ENCODE measurements at places on chromosomes 2 and 18.

DNA sequence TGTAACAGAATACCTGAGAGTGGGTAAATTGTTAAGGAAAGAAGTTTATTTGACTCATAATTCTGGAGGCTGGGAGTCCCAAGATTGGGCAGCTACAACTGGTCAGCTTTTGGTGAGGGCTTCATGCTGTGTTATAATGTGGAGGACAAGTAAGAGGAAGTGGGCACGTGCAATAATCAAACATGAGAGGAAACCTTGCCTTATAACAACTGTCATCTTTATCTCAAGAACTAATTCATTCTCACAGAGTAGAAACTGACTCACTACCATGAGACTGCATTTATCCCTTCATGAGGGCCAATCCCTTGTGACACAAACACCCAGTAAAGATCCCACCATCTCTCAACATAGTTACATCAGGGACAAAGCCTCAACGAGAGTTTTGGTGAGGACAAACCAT is 318.1 kb upstream of the NT5C1B start:
- no peak for DNase-seq

DNA sequence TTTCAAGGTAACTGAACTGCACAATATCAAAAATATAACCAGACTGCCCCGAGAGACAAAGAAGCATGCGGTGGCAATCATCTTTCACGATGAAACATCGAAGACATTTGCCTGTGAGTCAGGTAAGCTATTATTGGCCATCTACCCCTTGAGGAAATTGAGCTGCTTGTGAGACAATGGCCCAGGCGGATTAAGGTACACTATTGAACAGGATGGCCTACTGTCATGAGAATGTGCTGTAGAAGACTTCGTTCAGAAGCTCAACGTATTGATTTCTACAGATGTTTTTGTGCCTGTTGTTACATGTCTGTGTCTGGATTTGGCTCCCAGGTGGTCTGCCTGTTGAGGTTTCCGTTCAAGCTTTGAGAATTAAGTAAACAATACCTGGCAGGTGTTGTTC is 198.7 kb downstream of the DOK6 start:
- no peak for DNase-seq

DNA sequence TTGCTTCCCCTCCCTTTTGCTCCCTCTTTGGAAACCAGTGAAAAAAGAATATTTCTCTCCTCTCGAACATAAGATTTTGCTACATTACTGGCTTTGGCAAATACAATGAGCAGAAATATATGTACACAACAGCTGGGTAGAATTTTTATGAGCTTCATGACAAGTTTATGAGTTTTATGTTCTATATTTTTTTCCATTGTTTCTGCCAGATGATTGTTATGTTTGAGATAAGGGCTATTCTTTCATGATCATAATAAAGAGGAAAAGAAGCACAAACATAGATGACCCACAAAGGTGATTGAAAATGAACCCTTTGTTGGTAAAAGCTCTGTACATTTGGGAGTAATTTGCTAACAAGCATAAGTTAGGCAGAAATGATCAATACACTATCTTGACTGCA is 14.8 kb upstream of the TFPI start:
- no peak for DNase-seq

DNA sequence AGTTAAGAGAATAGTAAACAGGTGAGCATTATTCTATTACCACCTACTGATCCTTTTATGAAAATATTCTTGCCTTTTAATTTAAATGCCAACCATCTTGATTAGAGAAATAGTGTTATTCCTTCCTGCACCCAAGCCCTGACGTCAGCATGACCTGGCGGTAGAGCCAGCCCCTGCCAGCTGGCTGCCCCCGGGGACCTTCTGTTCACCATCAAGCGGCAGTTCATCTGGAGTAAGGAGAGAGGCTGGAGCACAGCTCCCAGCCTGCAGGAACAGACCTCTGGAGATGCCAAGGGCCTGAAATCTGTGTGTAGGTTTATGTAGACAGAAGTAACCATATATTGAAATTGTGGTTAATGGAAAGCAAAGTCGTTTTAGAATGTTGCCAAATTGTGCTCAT is 171.8 kb downstream of the GBX2 start:
- no peak for DNase-seq

DNA sequence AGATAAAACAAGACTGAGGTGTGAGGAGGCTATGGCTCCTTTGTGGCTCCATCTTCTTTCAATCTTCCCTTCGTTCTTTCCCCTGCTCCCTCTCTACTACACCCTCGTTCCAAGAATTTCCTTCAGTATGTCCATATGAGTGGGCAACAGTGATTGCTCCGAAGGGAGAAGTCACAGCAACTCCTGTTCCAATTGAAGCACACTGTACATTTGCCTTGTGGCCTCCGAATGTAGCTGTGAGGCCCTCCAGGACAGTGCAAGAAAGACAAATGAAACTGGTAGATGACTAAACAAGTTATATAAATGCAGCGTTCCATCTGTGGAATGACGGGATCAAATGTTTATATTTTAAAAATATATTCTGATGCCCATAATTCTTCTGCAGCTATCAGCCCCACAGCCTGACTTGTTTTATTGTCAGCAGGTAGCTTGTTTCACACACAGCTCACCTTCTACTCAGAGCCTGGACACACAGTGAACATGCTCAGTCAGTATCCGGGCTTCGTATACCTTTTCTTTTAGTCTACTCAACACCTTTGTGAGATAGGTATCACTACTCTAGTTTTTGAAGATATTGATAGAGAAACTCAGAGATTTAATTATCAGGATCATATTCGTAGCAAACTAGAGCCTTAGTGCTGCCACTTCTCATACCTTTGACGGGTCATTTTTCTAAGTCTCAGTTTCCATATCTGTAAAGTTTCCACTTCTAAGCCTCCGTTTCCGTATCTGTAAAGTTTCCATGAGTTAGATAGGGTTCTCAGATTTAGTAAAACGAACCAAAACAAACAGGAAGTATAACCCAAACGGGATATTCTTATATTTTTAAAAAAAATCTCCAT is 216.7 kb upstream of the STON1 start:
- no peak for DNase-seq

DNA sequence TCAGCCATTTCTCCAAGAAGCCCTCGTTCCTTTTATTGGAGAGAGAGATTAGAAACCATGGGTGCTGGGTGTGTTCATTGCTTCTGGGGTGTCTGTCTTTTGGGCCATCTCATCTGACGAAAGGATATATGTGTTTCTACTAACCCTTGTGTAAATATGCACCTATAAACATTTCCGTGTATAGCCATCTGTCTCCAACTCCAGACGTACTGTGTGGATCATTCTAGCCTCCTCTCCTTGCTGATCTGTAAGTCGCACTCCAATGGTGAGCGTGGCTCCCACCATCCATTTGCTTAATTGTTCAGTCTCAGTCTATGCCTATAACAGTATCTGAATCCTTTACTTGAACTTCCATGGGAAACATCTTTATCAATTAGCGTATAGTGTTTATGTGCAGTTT is 1.8 kb downstream of the RBFA start:
- DNase-seq, result no peak

- no peak for DNase-seq
Observed at GRCh38 chr2:237708961-237709360, 81.6 kb downstream of the LRRFIP1 start.
